ENCODE measurements at places on chromosomes 12 and 14.

- no peak for DNase-seq
These were observed 3.4 kb downstream of the GALNT16 start for GRCh38 chr14:69263364-69263763.

- no peak for DNase-seq
These were observed 4.5 kb downstream of the GRIN2B start for GRCh38 chr12:13976880-13977279.

- no peak for DNase-seq
These were observed 23.3 kb downstream of the SNRPF start for GRCh38 chr12:95882080-95882479.

DNA sequence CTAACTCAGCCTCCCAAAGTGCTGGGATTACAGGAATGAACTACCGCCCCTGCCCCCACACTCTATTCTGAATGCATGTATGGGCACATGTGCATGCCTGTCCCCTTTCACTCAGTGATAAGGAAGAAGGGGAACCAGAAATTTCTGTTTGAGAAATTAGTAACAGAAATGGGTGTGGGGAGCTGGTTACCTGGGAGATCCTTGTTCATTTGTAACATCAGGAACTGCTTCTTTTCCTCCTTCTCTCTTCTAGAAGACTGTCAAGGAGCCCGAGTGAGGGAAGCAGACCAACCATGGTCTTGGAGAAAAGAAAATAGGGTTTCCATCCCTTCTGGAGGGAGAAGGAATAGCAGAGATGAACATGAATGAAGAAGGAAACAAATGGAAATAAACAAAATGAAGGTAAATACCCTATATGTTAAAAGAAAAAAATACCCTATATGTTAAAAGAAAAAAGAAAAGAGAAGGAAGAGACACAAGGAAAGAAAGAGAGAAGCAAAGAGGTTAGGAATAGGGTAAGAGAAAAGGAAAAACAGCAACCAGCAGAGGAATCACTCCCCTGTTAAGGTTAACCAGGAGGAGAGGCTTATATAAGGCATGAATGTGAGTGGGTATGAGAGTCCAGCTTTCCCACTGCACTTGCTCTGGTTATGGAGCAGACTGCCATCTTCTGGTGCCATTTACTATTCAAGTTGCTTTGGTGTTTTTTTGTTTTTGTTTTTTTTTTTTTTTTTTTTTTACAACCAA lies 3.3 kb downstream of the PPP1R3E start:
- no peak for DNase-seq

DNA sequence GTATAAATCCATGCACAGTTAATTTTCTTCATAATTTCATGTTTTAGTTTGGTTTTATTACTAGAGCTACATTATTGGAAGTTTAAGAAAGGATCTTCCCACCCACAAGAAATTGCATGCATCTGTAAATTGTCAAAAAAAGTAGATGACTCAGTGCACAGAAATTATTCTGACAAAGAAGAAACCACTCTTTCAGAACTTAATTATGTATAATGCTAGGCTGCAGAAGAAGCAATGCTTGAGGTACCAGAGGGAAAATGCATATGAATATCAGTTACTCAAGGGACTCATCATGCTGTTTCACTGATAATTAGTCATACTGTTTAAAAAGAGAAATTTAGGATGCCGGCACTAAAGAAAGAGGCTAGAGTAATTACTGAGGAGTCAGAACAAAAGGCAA lies 147.0 kb downstream of the SLC16A7 start:
- no peak for DNase-seq

GRCh38 chr14:74836251-74836960 lies 39.5 kb downstream of the PROX2 start:
- no peak for DNase-seq

DNA sequence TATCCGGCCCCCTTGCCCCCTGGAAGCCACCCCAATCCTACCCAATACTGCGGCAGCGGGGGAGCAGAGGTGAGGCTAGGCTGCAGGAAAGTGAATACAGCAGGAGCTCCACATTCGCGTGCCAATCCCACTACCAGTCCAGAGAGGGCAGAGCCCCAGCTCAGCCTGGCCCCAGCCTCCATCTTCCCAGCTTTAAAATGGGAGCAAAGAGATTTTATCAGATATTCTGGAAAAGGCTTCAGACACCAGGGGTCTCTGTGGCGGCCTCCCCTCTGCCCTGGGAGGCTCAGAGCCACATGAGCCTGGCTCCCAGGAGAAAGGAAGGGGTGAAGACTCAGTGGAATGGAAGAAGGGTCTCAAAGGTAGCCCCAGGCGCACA lies 72.7 kb downstream of the NCOR2 start:
- no peak for DNase-seq

- DNase-seq, result no peak
These were observed 170.3 kb upstream of the ATP2B1 start for GRCh38 chr12:89878950-89879349.

- DNase-seq, result no peak
These were observed 57.3 kb downstream of the ARL6IP4 start for GRCh38 chr12:123037791-123038190.

- no peak for DNase-seq
These were observed 159.0 kb upstream of the PZP start for GRCh38 chr12:9367201-9367600.

- DNase-seq, result no peak
These were observed 4.1 kb downstream of the NFYB start for GRCh38 chr12:104133866-104134265.

- no peak for DNase-seq
These were observed 4.5 kb downstream of the CD69 start for GRCh38 chr12:9756170-9756569.

DNA sequence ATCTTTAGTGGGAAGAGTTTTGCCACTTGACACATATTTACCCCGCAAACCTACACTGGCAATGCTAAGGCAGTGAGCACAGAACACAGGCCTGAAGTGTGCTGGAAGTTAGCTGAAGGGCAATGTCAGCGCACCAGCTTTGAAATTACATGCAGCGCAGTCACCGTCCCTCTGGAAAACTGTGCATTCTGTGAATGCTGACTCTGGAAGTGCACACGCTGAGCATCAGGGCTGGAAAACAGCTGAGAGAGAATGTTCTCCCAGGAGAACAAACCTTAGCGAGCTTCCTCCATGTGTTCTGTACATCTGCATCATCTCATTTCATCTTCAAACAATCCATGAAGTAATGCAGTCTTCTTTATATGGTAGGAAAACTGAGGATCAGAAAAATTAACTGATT lies 448.2 kb downstream of the NRXN3 start:
- DNase-seq, result no peak

- DNase-seq, result no peak
These were observed 73.6 kb upstream of the CNTN1 start for GRCh38 chr12:40618636-40619035.

DNA sequence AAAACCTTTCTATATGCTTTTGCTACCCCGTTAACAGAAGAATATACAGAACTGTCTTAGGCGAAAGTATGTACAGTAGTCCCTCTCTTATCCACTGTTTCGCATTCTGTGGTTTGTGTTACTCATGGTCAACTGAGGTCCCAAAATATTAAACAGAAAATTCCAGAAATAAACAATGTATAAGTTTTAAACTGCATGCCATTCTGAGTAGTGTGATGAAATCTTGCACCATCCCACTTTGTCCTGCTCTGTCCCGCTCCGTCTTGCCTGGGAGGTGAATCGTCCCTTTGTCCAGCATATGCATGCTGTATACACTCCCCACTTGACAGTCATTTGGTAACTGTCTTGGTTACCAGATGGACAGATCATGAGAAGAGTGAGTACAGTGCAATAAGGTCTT lies 70.1 kb upstream of the STRN3 start:
- no peak for DNase-seq

GRCh38 chr14:44960146-44960545 lies 1.6 kb downstream of the KLHL28 start:
- DNase-seq, result no peak

DNA sequence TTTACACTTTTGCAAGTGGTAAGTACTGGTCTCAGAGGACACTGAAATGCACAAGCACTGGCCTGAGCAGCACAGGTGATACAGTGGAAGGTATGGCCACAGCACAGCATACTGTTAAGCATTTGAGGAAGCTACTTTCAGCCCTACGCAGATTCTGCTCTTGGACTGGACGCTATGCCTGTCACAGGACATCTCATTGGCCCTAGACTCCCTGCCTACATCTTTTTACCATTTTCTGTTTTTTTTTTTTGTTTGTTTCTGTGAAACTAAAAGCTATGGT lies 144.2 kb upstream of the ABCD2 start:
- DNase-seq, result no peak

DNA sequence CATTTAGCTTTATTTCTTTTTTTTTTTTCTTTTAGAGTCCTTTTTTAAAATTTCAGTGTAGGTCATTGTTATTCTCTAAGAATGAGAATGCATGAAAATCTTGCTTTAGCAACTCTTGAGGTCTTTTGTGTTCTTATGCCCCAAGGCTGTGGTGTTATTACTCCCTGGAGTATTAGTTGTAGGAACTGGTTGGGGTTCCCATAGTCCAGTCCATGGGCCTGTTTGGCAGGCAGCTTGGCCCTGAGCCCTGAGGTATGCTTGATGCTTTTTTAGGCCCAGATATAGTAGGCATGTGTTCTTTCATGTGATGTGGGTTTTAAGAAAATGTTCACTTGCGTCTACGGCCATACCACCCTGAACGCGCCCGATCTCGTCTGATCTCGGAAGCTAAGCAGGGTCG lies 1.6 kb downstream of the FAM234B start:
- DNase-seq, result no peak

GRCh38 chr14:50312734-50313054 lies 570 bp downstream of the DMAC2L start:
- DNase-seq, result no peak

DNA sequence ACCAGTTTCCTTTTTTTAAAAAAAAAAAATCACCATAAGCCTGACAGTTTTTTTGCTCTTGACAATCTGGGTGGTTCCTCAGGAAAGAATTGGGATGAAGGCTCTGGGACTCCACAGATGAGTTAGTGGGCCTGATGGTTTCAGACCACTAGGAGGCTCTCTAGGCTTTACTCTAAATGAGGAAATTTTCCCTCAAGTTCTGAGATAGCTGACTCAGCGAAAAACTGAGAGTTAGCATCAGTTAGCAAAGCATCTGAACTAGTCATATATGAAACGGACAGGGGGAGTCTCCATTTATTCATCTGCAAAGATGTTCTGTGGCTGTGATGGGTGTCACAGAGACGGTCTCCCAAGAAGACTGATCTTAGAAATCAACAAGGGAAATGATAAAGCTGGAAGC lies 314.3 kb upstream of the OR4E1 start:
- DNase-seq, result peak; percentile 53

- peak; percentile 12 for DNase-seq
These were observed 10.1 kb upstream of the RPL10L start for GRCh38 chr14:46661728-46662127.

- DNase-seq, result no peak
These were observed 732.5 kb downstream of the GALC start for GRCh38 chr14:87260460-87260859.

DNA sequence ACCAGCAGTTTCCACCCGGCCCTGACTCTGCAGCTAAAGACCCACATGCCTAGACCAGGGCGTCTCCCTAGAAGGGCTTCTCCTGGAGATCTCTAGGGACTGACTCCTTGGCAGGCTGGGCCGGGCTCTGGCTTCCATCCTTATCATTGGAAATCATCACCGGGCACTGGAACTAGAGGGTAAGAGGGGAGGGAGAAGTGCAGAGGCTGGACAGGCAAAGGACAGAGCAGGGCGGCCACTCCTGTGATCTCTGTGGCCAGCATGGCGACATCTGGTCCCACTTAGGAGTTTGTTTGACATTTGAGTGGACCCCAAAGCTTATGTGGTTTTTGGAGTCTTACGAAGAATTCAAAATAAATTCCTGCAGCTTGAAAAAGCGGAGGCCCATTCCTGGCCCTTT lies 7.1 kb downstream of the LTBP2 start:
- DNase-seq, result no peak

DNA sequence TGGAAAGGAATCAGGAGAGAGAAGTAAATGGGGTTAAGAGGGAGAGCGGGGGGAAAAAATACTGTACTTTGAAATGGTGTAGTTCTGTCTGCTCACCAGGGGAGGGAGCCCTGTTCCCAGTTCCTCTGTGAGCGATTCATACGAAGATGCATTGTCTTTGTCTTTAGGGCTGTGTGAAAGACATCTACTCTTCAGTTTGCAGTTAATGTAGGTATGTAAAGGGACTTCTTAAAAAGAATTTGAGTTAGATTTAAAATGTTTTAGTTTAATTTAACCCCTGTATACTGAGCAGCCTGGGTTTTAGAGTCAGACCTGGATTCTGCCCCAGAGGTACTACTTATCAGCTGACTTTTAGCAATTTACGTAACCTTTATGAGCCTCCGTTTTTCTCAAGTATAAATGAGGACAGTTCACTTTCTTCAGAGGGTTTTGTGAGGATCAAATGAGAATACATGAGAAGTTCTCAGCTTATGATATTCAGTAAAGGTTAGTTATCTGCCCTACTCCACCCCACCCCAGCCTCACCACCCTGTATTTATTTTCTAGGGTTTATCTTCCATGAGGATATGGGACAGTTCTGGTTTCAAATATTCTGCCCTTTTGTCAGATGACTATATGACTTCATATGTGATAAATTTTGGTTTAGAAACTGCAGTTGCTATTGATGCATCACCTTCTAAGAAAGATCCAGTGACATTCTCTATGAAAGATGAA lies 82.5 kb upstream of the EVL start:
- peak; percentile 66 for DNase-seq

DNA sequence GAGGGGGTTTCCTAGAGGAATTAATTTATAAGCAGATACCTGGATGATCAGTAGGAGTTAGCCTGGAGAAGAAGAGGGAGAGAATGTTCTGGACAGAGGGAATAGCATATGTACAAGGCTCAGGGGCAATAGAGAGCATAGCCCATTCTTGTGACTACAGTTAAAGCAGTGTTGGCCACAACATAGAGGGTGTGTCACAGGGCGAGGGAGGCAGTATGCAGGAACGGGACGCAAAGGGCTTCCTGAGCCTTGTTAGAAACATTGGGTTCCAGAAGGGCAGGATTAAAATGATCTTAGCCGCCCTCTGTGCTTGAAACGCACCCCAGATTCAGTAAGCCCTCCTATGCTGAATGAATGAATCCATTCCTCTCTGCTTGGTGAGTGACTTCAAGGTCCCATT lies 142.2 kb upstream of the PWP1 start:
- DNase-seq, result no peak

- DNase-seq, result no peak
These were observed 54.3 kb downstream of the SVOP start for GRCh38 chr12:108966378-108967151.

- no peak for DNase-seq
These were observed 228.1 kb downstream of the ANO2 start for GRCh38 chr12:5716976-5717375.

GRCh38 chr14:104723651-104724406 lies at the start of gene ADSS1:
TSS of gene ADSS1 (plus strand) at chr14:104724229. CDS start at chr14:104724271, 42 bp downstream.
- peak; percentile 83 for DNase-seq

All from HEK293T (cell line).